ENCODE measurements at places on chromosomes 7 and 10.
A peak's percentile ranks its signal among the peaks of the same experiment; 100 is the strongest.

GRCh38 chr7:80175744-80176143 is 41.1 kb downstream of the GNAI1 start:
- DNase-seq: no peak

- DNase-seq: no peak
Observed at GRCh38 chr7:151987748-151988529, 31.7 kb downstream of the GALNTL5 start.

GRCh38 chr7:12703881-12704280 is 16.4 kb downstream of the ARL4A start:
- DNase-seq: no peak

DNA sequence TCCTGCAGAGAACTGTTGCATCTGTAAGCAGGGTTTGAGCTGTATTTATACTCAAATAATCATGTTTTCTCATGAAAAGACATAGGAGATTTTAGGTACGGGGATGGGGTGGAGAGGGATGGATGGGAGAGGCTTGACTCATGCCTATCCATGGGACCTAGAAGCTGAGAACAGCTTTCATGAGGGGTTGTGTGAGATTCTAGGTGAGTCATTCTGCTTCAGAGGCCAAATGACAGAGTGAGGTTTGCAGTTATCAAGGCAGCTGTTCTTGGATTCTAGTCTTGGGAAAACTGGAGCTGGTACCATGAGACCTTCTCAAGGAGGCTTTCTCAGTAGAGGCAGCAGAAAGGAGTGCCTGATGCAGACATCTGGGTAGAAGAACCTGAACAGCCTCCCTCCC is 746.9 kb downstream of the TYW1 start:
- DNase-seq: no peak

GRCh38 chr7:134831862-134832261 is 52.4 kb downstream of the CALD1 start:
- no peak for DNase-seq

- no peak for DNase-seq
Observed at GRCh38 chr10:43053825-43054224, 23.0 kb upstream of the RET start.

- no peak for DNase-seq
Observed at GRCh38 chr10:53123311-53123710, 350.7 kb upstream of the MBL2 start.

- DNase-seq: no peak
Observed at GRCh38 chr10:49645871-49646870, 32.3 kb downstream of the CHAT start.

DNA sequence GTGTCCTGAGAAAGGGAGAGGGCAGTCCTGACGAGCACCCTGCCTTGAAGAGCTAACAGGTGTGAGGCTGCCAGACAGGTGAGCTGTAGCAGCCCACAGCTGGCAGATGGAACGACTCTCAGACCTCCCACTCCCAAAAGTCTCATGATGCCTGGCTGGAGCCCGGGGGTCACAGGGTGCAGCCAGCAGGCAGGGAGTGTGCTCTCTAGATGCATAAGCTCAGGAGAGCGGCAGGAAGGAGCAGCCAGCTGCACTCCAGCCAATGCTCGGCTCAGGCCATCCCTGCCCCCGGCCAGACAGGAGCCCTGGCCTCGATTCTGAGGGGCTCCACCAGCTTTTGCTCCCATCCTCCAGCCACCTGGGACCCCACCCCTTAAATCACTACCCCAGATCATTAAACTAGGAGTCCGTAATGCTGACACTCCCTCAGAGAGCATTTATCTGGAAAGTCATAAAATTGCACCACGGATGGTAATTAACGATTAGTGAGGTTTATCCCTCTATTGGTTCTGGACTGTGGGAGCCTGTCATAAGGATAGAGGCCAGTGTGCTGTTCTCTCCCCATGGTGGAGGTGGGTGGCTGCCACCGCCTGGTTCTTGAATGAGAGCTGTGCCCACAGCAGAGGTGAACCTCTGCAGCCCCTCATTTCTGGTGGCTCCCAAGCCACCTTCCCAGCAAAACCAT is 63.5 kb upstream of the ZMIZ1 start:
- DNase-seq: no peak

GRCh38 chr10:91194497-91195179 is 25.8 kb upstream of the PCGF5 start:
- DNase-seq: no peak

DNA sequence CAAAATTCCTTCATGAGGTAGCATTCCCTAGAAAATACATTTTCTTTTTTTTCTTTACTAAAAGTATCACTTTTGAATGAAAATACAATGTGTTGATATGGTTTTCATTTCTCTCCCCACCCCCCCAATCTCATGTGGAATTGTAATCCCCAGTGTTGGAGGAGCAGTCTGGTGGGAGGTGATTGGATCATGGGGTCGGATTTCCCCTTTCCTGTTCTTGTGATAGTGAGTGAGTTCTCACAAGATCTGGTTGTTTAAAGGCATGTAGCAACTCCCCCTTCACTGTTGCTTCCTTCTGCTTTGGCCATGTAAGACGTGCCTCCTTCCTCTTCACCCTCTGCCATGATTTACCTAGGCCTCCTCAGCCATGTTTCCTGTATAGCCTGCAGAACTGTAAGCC is 790.3 kb upstream of the KCND2 start:
- DNase-seq: no peak

DNA sequence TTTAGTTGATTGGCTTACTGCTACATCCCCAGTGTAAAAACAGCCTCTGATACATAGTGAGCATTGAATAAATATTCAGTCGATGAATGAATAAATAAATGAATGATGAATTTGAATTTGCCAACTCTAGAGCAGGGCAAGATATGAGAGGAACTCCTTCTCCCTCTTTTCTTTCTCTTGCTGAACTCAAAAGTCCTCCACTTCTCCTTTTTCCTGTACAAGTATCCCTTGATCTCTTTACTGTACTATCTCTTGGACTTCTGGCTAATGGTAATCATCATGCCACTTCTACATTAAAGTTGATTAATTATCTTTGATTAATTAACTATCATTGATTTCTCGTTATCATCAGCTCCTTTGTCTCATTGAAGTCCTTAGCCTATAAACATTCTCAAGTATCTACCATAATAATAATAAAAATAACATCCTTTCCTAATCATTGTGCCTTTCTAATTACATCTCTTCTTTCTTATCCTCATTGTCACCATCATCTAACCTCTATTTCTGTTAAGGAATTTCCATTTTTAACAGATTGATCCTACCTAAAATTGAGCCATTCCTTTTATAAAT is 10.6 kb downstream of the CPED1 start:
- DNase-seq: no peak

GRCh38 chr10:83725567-83725966 is 413.7 kb upstream of the GHITM start:
- DNase-seq: no peak

GRCh38 chr10:43881657-43882056 is 233.0 kb upstream of the ZNF32 start:
- no peak for DNase-seq

DNA sequence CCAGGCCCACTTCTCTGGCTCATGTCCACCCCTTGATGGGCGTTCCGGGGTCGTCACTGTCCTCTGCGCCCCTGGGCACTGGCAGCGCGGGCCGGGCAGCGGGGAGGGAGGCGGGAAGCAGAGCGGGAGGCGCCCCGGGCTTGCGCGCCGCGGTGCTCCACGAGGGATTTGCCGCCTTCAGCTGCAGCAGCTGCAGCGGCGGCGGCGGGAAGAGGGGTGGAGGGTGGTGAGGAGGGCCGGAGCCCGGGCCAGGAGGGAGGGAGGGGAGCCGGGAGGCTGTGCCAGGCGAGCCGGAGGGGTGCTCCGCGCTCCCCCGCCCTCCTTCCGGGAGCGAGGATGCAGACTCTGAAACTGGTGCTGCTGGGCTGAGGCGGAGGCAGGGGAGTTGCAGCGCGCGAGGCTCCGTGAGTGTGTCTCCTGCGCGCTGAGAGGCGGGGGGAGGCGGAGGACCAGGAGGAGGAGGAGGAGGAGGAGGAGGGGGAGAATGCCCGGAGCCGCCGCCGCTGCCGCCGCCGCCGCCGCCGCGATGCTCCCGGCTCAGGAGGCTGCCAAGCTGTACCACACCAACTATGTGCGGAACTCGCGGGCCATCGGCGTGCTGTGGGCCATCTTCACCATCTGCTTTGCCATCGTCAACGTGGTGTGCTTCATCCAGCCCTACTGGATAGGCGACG is at the start of gene LHFPL3:
Gene LHFPL3 (plus strand): TSS at position 308 of the 674 bp plus-strand sequence.
- peak; percentile 16 for DNase-seq

- no peak for DNase-seq
Observed at GRCh38 chr10:98267894-98268693, at the start of gene LOXL4. LOXL4 (minus strand) TSS chr10:98268194; CDS start chr10:98263019, 5,175 bp downstream.

DNA sequence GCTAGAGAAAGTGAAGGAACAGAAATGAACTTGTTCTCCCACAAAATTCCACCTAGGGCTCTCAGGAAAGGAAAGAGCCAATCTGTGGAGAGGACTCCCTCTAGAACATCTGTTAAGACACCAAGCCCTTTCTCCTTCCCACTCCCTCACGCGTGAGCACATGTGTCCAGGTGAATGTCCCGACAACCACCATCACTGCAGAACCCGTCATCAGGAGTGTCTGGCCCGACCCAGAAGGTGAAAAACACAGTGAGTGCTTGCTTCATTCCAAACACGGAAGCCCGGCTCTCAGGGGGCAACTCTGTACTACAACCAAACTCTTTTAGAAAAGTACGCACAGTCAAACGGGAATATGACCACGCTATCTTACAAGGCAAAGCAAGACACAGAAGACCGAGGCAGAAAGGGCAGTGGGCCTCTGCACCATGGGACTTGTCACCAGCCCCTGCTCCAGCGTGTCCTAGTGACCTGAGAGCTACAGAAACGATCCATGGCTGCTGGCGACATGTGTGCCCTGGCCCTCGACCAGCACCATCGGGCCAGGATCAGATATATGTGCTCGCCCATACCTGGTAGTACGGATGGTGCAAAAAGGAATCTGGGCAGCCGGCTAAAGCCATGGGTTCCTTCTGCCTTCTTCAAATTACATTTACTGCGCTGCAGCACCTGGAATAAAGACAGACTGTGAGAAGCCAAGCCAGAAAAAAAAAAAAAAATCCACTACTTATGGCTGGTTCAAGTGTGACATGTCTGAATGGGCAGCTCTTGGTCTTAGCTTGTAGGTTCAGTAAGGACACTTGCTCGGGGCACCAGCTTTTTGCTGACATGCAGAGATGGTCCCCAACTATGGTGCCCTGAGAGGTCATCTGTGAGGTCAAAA is 50.8 kb downstream of the GRB10 start:
- DNase-seq: no peak
